ENCODE measurements at places on chromosomes 11 and 22.
A peak's percentile ranks its signal among the peaks of the same experiment; 100 is the strongest.

GRCh38 chr11:18313965-18314763 lies 7.8 kb downstream of the HPS5 start:
- DNase-seq = no peak

DNA sequence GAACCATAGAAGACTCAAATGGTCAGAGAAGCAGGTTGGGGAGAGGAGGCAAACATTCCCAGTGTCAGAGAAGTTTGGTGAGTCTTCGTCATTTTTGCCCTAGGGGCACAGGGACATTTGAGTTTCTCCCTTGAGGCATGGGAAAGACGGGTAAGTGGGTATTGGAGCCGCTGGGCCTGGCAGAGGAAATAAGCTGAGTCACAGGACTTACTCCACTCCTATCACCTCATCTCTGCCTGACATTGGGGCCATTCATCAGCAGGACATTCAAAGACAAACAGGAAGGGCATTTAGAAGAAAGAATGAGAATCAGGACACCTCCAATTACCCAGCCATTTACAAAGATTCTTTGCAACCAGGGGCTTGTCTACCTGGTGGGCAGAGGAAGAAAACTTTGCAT lies 100.7 kb upstream of the SEZ6L start:
- DNase-seq = no peak

DNA sequence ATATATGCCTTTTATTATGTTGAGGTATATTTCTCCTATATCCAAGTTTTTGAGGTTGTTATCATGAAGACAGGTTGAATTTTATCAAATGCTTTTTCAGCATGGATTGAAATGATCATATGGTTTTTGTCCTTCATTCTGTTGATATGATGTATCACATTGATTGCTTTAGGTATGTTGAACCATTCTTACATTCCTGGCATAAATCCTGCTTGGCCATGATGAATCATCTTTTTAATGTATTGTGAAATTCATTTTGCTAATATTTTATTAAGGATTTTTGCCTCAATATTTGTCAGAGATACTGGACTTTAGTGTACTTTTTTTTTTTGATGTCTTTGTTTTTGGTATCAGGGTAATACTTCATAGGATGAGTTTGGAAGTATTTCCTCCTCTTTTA lies 283.8 kb upstream of the C11orf87 start:
- DNase-seq = peak; percentile 69

DNA sequence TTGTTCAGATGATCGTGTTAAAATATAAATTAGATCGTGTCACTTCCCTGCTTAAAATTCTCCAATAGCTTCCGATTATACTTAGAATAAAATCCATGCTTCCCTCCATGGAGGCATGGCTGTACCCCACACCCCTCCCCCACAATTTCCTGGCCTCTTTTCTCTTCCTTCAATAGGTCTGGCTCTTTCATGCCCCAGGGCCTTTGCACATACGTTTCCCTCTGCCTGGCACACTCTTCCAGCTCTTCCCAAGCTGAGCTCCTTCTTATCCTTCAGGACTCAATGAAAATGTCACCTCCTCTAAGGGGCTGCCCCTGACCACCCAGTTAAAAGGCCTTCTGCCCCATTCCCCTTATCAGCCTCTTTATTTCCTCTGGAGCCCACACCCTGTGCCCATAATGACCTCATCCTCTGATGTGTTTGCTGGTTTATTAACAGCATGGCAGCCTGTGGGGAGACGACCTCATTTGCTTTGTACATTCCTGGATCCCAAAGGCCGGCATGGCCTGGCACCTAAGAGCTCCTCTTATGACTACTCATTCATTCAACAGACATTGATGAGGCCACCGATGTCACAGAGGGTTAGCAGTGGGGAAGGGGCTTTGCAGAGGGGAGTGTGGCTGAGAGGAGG lies 9.0 kb upstream of the FLRT1 start:
- no peak for DNase-seq

DNA sequence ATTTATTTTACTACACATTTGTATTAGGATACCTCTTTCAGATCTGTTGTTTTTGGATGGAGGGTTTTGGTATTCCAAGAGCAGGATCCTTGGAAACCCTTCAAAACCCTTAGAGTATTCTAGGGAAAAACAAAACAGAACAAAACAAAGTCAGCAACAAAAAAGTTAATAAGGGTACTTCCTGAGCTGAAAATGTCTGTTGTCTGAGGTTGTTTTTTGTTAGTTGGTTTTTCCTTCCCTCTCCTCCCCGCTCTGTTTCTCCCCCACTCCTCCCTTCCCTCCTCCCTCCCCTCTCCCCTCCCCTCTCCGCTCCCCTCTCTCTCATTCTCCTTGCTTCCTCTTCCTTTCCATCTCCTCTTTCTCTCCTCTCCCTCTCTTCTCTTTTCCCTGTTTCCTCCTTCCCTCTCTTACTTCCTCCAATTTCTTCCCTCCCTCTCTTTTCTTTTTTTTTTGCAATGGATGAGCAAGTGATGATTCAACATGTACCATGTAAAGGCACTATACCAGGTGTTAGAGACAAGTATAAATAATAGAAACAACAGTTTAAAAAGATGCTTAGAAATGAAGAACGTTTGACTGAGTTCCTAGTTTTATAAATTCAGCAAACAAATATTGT lies 160.6 kb downstream of the TMEM135 start:
- no peak for DNase-seq
